Activated effector memory CD4-positive, alpha-beta T cell treated with Interleukin-2 at 50 U/mL for 16 hours (primary cell): ENCODE measurements at places on chromosomes 5 and 9.

DNA sequence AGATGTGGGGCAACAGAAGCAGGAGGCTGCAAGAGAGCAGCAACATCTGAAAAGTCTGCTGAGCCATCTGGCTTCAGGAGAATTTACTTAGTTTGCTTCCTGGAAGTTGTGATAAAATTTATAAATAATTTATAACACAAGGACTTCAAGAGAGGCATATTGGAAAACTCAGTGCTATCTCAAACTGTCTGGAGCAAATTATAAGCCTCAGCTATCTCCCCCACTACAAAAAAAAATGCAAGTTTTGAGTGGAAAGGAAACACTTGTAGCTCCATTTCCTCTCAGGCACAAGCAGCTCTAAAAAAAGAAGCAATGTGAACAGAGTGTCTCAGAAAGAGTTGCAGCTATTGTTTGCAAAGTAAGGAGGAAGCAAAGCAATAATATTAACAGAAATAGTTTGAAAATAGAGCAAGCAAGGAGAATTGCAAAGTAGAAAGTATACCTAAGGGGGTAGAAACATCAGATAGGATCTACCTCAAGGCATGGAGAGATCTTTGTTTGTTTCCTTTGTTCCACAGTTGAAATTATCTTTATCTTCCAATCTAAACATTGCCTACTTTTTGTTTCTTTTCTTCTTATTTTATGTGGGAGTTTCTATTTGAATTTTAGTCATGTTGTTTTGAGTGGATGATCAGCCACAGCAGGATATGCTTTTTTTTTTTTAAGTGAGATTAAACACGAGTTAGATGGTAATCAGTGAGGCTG lies 55.9 kb upstream of the IL6ST start:
- no peak for DNase-seq

DNA sequence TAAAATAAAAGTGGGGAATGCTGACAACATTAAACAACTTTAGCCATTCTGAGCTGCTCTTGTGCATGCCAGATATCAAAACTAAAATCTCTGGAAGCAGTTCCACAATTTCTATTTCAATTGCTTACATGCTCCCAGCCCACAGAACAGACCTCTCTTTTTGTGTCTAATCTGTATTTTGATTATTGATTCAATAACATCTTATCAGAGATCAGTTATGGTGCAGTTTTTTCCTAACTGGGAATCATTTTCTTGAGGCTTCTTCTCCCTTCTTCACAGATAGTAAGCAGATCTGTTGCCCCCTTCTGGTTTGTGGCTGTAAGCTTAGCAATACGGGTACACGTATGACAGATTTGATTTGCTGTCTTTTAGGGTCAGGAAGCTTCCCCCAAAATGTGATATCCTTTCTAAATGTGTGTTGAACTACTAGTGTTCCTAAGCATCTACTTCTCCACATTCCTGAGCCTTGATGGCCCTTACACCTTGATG lies 39.4 kb downstream of the MRPS27 start:
- no peak for DNase-seq

DNA sequence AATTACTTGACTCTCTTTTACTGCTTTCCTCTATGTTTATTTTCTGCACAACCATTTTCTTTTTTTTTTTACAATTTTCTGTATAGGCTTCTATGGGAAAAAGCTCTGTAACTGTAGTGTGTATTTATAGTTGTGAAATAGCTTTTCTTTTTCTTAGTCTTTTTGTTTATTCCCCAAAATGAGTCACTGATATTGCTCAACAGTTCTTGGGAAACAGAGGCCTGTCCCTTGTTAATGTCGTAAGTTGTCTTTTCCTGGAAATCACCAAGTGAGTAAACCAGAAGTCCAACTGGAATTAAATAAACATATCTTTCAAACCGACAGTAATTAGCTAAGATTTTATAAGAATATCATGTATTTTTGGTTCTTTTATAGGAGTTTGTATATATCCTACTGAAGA lies 325.1 kb upstream of the PRR16 start:
- no peak for DNase-seq

DNA sequence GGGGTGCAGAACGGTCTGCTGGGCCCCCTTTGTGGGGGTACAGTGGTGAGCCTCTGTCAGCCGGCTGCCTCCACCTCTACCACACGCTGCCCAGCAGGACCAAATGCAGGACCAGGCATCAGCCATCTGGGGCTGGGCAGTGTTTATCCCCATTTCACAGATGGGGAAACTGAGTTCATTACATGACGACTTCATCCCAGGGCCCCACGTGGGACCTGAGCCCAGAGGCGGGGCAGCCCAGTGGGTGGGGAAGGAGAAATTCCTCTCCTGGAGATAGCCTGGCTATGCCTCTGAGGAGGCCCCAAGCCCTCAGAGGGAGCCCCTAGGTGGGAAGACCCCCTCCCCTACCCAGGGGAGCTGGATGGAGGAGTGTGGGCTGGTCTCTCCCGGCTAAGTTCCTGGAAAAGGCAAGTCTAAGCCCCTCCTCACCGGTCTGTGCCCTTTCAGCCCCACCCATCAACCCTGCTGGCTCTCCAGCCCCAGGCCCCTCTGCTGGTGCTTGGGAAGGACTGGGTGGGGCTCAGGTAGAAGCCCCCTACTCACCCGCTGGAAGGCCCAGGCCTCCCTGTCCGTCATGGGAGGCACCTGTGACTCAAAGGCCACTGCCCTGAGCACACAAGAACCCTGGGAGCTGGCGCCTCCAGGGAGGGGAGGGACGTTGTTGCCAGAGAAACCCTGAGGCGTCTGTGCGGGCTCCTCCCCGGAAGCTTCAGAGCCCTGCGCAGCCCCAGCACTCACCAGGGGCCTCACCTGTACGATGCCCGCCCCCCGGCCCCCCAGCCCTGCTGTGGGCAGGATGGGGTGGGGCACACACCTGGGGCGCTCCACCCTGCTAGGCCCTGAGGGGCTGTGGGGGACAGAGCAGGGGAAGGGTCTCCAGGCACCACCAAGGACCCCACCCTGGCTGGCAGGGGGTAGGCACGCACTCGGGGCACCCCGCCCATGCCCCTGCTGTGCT lies 7.4 kb upstream of the CCDC187 start:
- DNase-seq: no peak

DNA sequence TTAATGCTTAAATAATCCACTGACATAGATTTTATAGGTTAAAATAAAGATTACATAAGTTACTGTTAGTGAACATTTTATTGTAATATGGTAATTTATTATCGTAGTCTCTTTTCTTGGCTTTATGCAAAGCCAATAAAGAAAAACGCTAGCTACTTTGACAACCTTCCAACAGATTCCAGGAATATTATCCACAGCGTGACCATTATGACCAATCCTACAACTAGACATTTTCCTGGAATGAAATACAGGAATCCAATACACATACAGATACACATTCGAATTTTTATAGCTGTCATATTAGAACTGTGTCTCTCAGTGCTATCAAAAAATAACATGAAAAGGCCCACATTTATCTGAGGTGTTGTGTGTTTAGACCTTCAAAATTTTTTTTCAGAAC lies 13.1 kb downstream of the RPS23 start:
- DNase-seq: no peak

DNA sequence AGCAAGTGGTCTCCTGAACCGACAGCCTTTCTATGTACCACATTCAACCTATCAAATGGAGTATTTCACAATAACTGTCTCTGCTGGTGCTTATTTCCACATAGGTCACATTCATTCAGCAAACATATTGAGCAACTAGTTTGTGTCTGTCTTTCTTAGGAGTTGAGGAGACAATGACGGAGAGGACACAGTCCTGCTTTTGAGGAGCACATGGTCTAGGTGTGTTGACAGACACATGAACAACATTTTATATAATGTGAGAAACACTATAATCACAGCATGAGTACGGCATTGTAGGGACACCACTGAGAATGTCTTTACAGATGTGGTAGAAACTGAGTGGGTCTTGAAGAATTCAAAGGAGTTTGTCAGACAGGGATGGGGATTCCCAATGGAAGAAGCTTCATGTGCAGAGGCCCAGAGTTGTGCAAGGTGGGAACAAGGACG lies 28.5 kb downstream of the NFIL3 start:
- DNase-seq: no peak

DNA sequence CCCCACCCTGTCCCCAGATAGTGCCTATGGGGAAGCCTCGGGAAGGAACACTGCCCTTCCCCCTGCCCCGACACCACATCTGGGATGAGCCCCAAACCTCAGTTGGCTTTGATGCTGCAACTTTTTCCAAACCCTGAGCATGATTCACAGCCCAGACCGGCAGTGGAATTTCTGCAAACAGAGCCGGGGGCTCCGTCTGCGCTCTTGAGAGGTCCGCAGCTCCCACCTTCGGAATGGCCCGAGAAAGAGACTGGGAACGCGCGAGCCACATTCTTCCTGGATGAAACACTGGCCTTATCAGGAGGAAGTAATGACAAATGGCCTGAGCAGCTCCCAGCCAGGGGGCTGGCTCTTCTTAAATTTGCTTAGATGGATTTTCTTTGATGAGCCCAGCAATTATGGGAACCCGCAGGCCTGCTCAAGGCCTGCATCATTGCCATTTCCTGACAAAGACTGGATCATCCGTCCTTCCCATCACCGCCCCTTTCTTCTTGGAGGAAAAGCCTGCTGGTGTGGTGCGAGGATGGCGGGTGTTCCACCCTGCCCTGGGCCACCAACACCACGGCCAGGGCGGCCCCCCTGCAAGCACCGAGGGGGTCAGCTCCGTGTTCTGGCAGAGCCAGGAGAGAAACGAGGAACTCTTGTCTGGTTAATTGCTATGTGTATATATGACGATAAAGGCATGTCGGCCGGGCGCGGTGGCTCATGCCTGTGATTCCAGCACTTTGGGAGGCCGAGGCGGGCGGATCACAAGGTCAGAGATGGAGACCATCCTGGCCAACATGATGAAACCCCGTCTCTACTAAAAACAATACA lies 38.8 kb upstream of the COL5A1 start:
- no peak for DNase-seq

- DNase-seq: no peak
These were observed 245.6 kb downstream of the LURAP1L start for GRCh38 chr9:13020146-13021040.

DNA sequence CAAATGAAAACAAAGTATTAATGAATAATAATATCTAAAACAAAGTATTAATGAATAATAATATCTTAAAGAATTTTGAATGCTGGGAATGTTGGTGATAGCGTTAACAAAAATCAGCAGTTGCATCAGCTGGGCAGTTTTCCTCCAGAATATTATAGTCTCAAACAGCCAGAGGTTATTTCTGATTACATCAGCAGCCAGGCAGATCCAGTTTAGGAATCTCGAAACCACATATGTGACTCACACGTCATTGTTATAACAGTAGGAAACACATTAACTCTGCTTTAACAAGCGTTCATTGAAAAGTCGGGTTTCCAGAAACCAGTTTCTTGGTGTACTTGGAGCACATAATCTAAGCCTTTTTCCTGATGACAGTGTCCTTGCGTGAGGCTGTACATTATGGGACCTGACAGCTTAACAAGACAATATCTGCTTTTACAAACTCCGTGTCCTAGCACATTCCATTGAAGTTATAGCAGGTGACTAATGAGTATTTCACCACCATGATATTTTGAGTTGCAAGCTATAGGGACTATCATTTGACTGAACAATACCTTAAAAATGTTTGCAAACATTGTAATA lies 559.5 kb upstream of the KLF4 start:
- DNase-seq: no peak

- no peak for DNase-seq
These were observed 6.2 kb downstream of the TUT7 start for GRCh38 chr9:86347991-86348390.

GRCh38 chr5:107425541-107426031 lies 245.2 kb downstream of the EFNA5 start:
- DNase-seq: no peak

GRCh38 chr5:133334796-133335639 lies 277.3 kb downstream of the FSTL4 start:
- DNase-seq: no peak

DNA sequence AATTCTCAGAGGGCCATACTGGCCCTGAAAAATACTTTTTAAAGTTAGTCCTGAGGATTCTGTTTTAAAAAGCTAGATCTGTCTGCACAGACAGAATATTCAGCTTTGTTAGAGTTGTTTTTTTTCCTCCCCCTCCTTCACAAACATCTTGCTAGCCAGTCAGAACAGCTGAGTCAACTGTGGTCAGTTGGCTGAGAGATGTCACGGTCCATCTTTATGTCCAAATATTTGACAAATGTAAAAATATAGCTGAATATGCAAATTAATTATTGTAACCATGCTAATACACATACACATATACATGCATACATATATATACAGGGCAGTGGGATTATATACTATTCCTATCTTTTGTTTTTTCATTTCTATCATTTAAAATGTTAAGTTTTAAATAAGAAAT lies 33.9 kb downstream of the UNC13B start:
- no peak for DNase-seq

- no peak for DNase-seq
These were observed 344.9 kb downstream of the ICE1 start for GRCh38 chr5:5767286-5767928.

DNA sequence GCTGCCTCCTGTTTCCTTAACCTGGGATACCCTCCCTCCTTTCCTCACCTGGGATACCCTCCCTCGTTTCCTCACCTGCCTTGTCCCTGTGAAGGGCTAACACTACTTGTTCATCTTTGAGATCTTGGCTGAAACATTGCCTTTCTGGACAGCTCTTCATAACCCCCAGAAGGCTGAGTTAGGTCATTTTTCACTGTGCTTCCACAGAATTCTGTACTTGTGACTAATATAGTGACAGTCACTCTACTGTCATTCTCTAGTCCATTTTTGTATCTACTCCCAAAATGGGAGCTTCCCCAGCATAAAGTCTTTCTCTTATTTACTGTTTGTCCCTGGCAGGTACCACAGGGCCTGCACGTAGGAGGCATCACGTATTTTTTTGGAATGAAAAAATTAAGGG lies 21.5 kb upstream of the DAB2 start:
- DNase-seq: no peak

DNA sequence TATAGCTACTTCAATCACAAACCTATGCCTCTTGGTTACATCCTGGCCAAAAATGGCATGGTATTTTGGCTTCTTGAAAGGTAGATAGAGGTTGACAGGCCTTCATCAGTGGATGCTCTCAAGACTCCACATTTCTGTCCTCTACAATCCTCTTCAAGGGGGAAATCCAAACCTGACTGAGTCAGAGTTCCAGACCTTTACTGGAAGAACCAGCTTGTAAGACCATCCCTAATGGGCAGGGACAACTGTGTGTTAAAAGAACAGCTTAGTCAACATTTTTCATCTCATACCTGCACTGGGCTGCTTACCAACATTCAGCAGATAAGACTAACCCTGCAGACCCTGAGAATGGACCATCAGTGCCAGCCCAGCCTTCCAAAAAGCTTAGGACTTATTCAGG lies 155.7 kb downstream of the CDK5RAP2 start:
- DNase-seq: no peak

- DNase-seq: no peak
These were observed 16.2 kb downstream of the RBM18 start for GRCh38 chr9:122248448-122248865.

- no peak for DNase-seq
These were observed 235.1 kb upstream of the PRR16 start for GRCh38 chr5:120229036-120229435.

DNA sequence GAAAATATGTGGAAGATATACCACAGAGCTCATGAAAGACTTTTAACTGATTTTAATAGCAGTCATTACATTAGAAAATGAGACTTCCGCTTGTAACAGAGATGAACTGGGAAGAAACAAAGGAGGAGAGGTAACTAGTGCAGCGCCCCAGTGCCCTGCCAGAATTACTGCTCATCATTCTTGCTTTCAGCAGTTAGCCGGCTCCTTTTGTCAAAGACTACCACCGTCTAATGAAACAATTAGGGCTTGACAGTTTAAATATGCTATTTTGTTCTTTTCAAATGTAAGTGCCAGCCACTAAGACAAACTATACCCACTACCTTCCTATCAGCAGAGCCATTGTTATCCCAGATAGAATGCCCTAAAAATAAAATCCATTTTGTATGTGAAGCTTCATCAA lies 328.4 kb downstream of the EFNA5 start:
- DNase-seq: no peak
